Activated CD8-positive, alpha-beta memory T cell treated with anti-CD3 and anti-CD28 coated beads, Interleukin-2, amount 10 ng/mL, durations not matched to agents 7 days and 5 days (primary cell): ENCODE measurements at places on chromosomes 7 and 10. TPM values are rescaled to one million over a fixed set of nuclear protein-coding genes. Genes with fewer than 3 reads are reported as not detected.

GRCh38 chr7:39535064-39535463, 31.1 kb upstream of the YAE1 start:
- H3K4me1 ChIP-seq, result no peaks in the 10 kb centered on the region
- no peaks in the 10 kb centered on the region for H3K36me3 ChIP-seq
- no peak for DNase-seq

DNA sequence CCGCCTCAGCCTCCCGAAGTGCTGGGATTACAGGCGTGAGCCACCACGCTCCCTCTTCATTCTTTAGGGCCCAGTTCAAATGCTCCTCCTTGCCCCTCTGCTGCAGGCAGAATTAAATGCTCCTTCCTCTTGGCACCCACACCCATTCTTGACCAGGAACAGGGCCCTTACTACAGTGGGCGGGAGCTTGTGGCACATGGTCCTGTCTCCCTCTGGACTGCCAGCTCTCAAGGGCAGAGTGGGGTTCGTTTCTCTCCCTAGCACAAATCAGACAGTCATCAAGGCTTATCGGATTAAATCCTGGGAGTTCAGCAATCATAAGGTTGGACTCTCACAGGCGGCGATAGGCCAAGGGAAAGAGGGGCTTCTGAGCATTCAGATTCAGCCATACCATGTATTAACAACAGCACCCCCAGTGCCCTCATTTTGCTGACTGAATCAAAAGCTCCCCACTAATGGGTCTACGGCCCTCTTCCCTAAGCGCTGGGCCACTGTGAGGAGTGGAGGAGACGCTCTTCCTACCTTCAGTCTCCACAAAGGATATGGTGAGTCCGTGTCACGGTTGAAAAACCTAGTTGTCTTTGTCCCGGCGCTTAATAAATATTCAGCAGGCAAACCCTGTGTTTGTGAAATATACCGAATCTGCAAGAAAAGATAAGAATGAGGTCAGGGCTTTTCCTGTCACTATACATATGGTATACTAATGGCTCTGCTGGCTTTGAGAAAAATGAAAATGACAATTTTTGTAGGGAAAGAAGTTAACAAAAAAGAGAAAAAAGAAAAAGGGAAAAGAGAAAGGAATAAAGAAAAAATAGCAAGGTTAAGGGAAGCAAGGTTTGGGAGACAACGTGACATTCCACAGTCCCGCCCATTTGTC, 107.4 kb downstream of the CLEC2L start:
- peaks cover 35% of the 10 kb centered on the region for H3K4me1 ChIP-seq
- no peaks in the 10 kb centered on the region for H3K27me3 ChIP-seq
- no peak overlapping the region for H3K4me3 ChIP-seq
- H3K36me3 ChIP-seq, result peaks cover 34% of the 10 kb centered on the region
- no peak for DNase-seq

- H3K27me3 ChIP-seq, result no peaks in the 10 kb centered on the region
- no peak overlapping the region for H3K4me3 ChIP-seq
- no peak overlapping the region for H3K27ac ChIP-seq
- H3K36me3 ChIP-seq, result peaks cover 9% of the 10 kb centered on the region
- H3K4me1 ChIP-seq, result no peaks in the 10 kb centered on the region
Measured at GRCh38 chr10:73824146-73824725, 12.8 kb upstream of the NDST2 start.

The PAX4 gene
- total RNA-seq, result not detected

The ADGRA1 gene
- not detected for total RNA-seq
